ENCODE measurements at places on chromosomes 3 and 15.

DNA sequence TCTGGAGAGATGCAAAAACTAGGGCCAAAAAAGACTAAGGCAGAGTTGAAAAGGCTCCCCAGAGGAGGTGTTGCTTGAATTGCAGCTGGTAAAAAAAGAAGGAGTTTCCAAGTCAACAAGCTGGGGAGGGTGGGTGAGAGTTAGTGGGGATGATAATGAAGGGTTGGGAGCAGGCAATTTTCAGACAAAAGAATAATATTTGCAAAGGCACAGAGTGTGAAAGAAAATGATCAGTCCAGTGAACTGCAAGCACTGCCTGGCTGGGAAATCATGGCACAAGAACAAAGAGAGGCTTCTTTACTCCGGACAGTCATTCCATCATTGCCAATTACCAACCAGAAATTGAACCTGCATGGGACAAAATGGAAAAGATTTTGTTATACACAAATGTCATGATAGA, 42.2 kb downstream of the C3orf85 start:
- DNase-seq = no peak

DNA sequence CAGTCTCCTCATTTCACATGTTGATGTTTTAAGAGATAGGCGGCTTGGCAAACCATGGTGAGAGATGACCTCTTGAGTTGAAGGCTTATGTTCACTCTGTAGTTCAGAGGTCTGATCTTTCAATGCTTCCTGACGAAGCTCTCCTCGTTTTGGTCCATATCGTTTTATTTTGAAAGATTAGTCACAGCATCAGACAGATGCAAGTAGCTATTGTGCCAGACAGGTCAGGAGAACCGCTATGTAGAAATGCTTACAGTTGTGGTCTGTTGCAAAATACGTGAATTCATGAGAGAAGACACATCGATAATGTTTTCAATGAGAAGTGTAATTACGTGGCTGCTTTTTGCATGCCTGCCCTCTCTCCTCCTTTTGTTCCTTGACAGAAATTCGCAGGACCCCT, 47.5 kb downstream of the CHL1 start:
- no peak for DNase-seq

GRCh38 chr3:35757991-35758757, 118.8 kb downstream of the ARPP21 start:
- no peak for DNase-seq

GRCh38 chr3:133998691-133999241, 31.0 kb downstream of the SLCO2A1 start:
- DNase-seq = no peak

Measured in effector memory CD8-positive, alpha-beta T cell (primary cell).